ENCODE measurements at places on chromosomes 2 and 18.

DNA sequence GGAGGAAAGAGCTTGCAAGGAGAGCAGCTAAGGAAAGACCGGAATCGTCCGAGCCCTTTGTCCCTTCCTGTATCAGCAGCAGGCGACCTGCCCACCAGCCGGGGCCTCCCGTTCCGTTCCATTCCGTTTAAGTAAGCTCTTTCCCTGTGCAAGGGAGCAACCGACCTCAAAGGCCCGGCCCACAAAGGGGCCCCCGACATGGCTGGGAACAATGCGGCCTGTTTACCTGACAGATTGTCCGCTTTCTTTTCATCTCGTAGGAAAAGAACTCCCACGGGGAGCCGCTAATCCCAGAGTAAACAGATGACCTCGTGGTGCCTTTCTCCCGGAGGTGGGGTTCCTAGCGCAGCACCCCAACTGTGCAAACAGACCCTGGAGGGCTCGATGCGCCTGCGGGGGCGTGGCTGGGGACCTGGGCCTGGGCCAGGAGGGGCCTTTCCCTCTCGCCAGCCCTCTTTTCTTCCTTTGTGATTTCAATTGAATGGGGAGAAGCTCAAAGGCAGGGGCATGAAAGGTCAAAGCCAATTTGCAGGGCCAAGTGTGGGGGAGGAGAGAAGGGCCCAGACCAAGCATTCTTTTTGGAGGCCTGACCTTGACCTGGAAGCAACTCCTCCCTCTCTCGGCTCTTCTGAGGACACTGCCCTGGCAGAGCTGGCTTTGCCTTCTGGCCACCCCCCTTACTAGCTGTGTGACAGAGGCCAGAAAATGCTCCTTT is 120.2 kb downstream of the INHBB start:
- peak; percentile 87 for DNase-seq

GRCh38 chr2:201642579-201643215 is 606 bp downstream of the TMEM237 start:
- peak; percentile 95 for DNase-seq

DNA sequence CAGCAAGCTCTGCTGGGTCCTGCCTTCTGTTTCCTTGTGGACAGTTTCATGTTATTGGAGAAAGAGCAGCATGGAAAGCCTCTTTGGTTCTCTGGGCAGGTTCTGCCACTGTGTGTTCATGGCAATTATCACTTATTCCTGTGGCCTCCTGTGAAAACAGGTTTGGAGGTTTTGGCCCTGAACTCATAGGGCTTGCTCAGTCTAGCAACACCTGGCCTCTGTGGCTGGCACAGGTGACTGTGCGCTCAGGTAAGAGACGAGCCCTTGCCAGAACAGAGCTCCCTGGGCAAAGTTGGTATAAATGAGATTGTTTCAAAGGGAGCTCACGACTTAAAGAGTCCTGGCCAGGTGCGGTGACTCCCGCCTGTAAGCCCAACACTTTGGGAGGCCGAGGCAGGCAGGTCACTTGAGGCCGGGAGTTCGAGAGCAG is 5.7 kb downstream of the CEP68 start:
- no peak for DNase-seq

DNA sequence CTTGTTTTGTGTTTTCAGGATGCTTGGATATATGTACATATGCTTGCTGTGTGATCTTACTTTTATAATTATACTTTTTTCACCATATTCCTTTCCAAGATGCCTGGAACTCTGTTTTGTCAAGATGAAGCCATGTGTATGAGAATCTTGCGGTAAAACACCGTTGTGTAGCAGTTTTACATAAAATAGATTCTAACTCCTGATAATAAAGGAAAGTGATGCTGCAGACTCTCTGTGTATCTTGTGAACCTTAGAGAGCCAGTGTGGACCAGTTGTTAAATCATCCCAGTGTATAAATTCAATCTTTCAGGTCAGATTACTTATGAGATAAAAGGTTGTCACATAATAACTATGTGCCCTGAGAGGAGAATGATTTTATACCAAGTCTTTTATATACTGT is 12.5 kb upstream of the ITGA4 start:
- no peak for DNase-seq

- no peak for DNase-seq
These were observed 6.0 kb downstream of the EN1 start for GRCh38 chr2:118841450-118841827.

DNA sequence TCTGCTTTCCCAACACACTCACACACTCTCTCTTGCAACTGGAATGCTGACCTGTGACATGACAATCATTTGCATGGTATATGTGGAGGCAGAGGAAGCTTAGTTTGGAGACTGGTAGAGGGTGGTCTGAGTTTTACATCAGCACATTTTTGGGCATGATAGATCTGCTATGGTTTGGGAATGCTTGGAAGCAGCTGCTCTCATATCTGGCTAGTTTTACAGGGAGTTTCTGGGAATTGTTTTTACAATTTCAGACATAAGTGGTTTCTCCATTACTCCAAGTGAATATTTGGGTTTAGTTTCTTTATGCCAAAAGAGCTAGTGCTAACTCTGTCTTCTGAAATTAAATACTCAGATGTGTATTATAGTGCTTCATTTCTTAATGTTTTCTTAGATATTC is 977.6 kb downstream of the SUCLG1 start:
- DNase-seq, result no peak

GRCh38 chr2:96107708-96108065 is 8.7 kb downstream of the ADRA2B start:
- DNase-seq, result no peak

- DNase-seq, result peak; percentile 13
These were observed 913.5 kb downstream of the TDRD15 start for GRCh38 chr2:22037274-22037673.

- no peak for DNase-seq
These were observed 70.9 kb downstream of the ACVR1C start for GRCh38 chr2:157557770-157558169.

DNA sequence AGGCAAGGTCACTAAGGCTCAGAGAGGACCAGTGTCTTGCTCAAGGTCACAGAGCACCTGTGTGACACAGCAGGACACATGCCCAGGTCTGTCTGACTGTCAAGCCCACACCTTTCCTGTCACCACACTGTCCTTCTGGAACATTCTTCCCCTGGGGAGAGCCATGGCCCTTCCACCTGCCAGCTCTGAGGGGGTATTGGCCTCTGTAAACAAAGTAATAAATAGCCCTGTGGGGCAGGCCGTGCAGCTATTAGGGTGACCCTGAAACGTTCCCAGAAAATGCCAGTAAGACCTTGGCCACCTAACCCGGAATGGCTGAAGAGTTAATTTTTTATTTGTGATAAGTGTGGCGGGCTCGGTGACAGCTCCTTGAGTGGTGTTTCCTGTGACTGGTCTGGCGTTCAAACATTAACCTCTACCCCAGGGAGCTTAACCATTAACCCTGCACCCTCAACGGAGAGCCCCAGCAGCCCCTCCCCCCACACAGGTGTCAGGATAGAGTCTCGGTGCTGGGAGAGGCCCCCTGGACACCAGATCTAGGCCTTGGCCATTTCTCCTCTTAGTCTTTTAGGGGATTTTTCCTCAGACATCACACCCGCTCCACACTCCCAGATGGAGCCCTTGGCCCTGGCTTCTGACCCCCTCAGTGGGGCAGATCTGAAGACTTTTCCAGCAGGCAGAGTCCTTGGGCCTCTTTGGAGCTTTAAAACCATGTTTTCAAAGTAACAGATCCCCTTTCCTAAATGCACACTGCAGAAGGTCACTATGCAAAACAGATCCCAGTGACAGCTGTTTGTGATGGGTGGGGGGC is 36.6 kb downstream of the SCTR start:
- no peak for DNase-seq

- no peak for DNase-seq
These were observed 35.1 kb upstream of the SLC14A1 start for GRCh38 chr18:45688833-45689232.

DNA sequence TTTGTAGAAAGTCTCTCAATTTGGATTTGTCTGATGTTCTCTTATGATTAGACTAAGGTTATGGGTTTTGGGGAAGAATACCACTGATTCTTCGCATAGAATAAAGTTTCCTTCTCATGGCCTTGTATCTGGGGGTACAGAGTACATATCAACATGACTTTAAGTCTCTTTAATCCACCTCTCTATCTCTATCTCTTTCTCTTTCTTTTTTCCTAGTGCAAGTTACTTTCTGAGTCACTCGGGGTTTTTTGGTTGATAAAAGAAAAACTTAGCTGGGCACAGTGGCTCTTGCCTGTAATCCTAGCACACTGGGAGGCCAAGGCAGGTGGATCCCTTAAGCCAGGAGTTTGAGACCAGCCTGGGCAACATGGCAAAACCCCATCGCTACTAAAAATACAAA is 100.1 kb upstream of the MAP4K3 start:
- DNase-seq, result no peak

- peak; percentile 20 for DNase-seq
These were observed 15.2 kb downstream of the M1AP start for GRCh38 chr2:74632939-74633312.

- DNase-seq, result no peak
These were observed 11.5 kb downstream of the CD226 start for GRCh38 chr18:69936191-69936558.

GRCh38 chr2:184346338-184346862 is 251.9 kb upstream of the ZNF804A start:
- DNase-seq, result no peak

DNA sequence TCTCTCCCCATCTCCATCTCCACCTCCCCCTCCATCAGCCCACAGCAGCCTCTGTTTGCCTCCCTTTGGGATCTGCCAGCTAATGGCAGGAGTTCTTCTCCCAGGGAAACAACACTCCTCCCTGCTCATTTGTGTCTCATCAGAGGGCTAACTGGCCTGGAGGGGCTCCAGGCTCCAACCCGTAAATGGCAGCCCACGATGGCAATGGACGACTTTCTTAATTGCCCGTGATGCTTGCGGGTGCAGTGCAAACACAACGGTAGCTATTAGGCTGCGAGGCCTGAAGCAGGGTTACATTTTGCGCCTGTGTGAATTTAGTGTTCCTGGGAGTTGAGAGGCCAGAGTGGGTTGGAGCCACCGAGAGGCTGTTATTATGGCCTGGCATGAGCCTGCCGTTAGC is 285.1 kb downstream of the TNS1 start:
- no peak for DNase-seq

DNA sequence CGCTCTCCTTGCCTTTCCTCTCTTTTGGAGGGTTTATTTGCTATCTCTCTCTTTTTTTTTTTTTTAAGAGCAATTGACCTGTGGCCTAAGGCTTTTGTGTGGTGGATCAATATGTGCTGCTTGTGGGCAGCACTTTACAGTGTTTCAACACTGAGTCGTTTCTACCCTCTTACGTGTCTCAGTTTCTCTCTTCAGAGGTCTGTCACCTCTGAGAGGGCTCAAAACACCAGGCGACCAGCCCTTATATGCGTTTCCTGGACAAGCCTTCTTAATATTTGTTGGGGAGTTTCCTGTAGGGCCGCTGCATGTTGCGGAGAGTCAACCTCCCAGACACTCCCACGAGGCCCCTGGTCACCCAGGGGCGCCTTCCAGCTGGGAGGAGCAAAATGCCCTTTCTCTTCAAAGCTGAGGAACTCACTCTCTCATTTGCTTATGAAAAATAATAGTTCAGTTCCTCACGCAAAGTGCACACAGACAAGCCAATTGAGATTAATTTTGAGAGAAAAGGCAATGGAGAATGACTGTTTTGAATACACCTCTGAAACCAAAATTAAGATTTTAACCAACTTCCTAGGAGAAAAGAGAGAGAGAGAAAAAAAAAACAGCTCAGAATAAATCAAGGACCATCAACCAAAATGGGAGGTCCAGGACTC is 96.3 kb upstream of the B3GNT2 start:
- no peak for DNase-seq

GRCh38 chr2:200050921-200051610 is 95.7 kb downstream of the MAIP1 start:
- no peak for DNase-seq

DNA sequence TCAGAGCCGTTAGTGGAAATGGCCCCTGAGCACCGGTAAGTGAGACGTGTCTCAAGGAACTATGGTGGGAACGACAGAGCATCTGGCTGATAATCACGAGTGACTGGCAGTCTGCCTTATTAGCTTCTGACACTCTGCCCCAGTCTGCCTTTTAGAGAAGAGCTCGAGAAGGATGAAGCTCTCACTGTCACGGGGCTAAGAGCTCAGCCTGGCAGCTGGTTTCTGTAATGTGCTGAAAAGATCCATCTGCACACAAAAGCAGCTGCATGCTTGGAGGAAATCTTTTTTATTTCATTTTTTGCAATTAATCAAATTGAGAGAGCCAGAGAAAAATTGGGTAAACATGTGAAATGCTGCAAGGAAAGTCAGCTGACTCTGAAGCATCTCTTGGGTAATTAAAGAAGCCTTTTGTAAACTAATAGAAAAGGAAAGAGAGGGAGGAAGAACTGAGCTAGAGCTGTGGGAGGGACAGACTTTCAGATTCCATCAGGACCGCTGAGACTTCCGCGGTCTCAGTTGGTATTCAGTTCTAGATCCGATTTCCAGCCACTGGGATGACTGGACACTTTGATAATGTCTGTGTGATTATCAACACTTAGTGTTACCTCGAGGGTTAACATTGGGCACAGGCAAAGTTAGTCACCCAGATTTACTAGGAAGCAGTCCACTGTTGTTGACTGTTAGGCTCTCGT is 24.4 kb downstream of the MBP start:
- no peak for DNase-seq

DNA sequence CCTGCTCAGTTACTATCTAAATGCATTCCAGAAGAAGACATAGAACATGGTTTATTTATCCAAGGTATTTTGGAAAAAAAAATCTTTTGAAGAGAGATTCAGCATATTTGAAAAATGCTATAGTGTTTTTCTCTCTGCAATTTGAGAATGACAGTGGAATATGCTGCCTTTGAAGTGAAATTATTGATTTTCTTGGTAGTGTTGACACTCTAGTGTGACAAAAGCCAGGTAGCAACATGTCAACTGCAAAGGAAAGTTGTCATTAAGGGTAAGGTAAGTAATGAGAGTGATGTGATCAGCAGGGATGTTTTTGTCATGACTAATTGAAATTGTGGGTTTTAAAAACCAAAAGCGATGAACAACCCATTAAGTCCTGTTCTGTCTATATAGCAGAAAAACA is 1387.1 kb upstream of the TMEFF2 start:
- no peak for DNase-seq

DNA sequence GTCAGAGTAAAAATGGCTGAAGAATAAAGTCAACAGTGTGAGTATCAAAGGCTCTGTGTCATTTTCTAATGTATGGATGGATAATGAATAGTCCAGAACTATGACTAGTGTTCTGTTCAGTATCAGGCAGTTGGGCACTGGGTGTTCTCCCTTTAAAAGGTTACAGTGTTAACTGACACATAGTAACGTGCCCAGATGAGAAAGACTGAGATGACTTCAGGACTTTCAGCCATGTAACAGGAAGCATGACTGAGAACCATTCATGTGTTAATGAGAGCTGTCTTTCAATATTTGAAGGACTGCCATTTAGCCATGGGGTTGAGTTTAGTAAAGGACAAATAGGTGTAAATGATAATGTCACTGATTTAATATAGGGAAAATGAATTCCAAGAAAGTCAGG is 187.1 kb downstream of the GULP1 start:
- DNase-seq, result peak; percentile 14

GRCh38 chr2:195164930-195165329 is 492.1 kb upstream of the SLC39A10 start:
- DNase-seq, result no peak

GRCh38 chr2:65495251-65495877 is 63.0 kb upstream of the SPRED2 start:
- DNase-seq, result no peak
